ENCODE measurements at places on chromosomes 7 and 10. TPM values are rescaled to one million over a fixed set of nuclear protein-coding genes. Genes with fewer than 3 reads are reported as not detected.

The EN2 gene
- not detected for total RNA-seq

The GSAP gene
- total RNA-seq, result 6.6 TPM

The DGKI gene
- 0.53 TPM for total RNA-seq

The SPOCK2 gene
- total RNA-seq, result 420 TPM

The EDRF1 gene
- total RNA-seq, result 31.3 TPM

The SSC4D gene
- not detected for total RNA-seq

The PNLIPRP3 gene
- total RNA-seq, result not detected

Data from activated CD4-positive, alpha-beta memory T cell treated with anti-CD3 and anti-CD28 coated beads, Interleukin-2, amount 10 ng/mL, durations not matched to agents 7 days and 5 days (primary cell).